ENCODE measurements at places on chromosomes 13 and 19.

GRCh38 chr13:75312884-75313520 is 169.0 kb downstream of the TBC1D4 start:
- no peak for DNase-seq

DNA sequence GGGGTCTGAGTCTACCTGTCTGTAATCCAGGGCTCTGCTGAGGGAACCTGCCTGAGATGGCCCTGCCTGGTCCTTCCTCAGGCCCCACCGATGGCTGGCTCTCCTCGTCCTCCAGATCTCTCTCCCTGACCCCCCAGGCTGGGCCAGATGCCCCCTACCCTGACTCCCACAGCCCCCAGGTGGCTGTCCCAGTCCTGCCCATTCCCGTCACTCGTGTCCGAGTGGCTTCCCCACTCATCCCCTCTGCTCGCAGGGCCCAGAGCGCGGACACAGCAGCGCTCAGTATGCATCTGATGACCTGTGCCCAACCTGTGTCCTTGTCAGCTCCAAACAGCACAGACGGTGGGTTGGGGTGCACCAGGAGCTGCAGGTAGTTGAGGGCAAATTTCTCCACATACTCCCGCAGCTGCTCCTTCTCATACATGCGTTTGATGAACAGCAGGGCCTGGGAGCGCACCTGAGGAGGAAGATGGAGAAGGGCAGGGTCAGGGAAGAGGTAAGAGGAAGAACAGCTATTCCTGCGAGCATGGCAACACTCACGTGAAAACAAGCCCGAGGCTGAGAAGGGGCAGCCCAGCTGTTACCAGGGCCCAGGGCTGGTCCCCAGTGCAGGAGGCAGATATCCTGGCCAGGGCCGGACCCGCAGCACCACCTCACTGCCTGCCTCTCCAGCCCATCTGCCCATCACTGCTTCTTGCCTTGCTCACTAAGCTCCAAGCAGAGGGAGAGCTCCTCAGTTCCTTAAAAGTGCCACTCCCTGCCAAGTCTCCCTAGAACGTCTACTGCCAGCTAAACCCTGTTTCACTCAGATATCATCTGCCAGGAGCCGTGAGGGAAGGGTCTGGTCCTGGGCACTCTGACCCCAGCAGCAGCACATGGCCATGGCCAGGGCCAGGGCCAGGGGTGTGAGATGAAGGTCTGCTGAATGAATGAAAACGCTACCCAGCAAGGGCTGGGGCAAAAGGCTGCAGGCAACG is 11.1 kb upstream of the RSPH6A start:
- DNase-seq: no peak

GRCh38 chr13:90519157-90519556 is 828.3 kb upstream of the MIR17HG start:
- DNase-seq: no peak

DNA sequence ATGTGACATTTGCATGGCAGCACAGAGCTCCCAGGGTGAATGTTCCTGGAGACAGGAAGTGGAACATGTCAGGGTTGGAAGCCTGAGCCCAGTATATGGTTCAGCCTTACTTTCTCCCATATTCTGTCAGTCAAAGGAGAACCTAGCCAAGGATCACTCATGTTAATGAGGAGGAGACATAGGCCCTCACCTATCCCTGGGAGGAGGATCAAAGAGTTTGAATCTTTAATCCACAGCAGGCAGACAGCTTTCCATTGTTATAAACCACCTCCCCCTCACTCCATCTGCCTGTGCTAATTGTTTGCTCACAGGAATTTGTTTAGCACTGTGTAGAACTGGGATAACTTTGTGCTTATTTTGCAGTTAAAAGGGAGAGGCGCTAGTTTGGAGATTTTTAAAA is 1069.1 kb downstream of the EFNB2 start:
- DNase-seq: no peak

GRCh38 chr13:44868397-44868796 is 120.9 kb downstream of the NUFIP1 start:
- no peak for DNase-seq

DNA sequence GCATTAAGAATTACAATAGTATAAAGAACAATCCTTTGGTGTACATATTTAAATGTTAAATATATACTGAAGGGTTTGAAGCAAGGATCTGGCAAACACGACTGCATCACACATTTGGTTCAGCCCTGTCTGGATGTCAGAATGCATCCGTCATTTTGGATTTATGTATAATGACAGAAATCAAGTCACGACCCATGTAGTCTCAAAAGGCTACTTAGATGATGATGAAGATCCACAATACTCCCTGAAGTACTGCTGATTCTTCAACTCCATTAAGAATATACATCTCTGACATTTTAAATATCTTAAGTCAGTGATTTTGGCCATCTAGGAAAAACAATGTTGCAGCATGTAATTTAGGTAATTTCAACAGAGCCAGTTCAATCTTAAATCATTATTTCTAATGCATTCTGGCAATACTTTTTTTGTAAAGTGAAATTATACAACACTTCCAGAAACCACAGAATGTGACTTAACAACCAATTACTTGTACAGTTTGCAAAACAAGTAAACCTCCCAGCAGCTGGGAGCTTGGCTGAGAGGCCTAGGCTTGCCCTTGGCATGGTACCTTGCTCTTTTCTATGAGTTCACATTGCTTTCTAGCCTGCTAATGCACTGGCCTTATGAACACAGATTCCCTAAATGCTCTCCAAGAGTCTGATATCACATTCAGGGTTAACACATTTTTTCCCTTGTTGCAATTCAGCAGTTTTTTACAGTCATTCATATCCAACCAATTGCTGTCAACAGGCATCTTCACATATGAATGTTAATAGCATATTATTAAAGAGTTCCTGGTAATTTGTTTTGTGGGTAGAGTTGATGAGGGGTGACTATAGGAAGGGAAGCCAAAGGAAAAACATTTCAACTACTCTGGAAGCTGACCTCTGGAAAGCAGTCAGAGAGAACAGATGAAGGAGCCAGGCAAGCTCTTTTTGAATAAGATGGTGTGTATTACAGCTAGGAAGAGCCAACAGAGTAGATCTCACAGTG is 175.2 kb downstream of the ENOX1 start:
- DNase-seq: no peak

DNA sequence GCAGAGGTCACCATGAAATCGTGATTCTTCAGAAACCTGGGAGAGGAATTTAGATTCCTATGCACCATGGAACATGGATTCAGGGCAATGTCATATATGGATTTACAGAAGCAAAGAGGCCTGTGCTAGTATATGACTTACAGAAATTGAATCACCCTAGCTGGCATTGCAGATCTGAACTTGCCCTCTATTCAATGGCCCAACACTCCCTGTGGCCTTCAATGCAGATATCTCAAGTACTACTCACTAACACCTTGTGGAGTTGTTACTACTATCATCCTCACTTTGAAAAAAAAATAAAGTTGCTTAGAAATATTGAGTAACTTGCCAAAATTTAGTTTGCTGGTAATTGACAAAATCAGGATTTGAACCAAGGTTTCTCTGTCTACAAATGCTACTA is 305.4 kb upstream of the SLITRK1 start:
- DNase-seq: no peak

GRCh38 chr13:21228738-21229137 is 52.3 kb downstream of the MRPL57 start:
- no peak for DNase-seq

- no peak for DNase-seq
These were observed 18.9 kb upstream of the ONECUT3 start for GRCh38 chr19:1734321-1734966.

DNA sequence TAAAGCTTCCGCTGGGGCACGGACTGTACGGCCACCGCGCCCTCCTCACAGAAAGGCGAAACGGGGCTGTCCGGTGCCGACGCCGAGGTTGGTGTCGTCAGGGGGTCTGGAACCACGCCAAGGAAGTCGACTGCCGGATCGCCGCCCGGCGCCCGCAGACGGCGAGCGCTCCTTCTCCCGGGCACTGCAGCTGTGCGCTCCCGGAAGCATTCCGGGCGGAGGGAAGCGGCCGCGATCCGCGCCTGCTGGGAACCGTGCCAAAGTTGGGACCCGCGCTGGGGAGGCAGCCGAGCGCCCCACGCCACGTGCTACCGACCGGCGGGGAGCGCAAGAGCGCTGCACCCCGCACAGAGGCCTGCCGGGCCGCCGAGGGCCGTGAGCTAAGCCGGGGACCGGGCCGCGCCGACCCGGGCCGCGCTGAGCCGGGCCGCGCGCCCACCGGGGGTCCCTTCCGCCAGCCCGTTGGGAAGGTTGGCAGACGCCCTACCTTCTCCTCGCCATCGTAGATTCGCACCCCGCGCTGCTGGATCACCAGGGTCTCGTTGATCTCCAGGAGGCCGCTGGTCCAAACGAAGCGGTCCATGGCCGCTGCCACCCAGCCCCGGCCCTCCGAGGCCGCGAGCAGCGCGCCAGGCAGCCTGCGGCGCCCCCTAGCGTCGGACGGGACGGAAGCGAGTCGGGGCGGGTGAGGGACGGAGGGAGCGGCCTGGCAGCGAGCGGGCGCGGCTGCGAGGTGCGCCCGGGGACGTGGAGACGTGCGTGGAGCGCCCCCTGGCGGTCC is at the start of gene VPS36:
VPS36 (minus strand) TSS at position 623 of the 781 bp plus-strand sequence; CDS start at position 583, 40 bp downstream.
- DNase-seq: peak; percentile 93

GRCh38 chr13:20924758-20925394 is 22.3 kb upstream of the XPO4 start:
- DNase-seq: peak; percentile 78

GRCh38 chr19:41528106-41528505 is 47.9 kb upstream of the CEACAM21 start:
- DNase-seq: no peak

GRCh38 chr19:33811246-33811645 is 14.6 kb downstream of the KCTD15 start:
- no peak for DNase-seq

DNA sequence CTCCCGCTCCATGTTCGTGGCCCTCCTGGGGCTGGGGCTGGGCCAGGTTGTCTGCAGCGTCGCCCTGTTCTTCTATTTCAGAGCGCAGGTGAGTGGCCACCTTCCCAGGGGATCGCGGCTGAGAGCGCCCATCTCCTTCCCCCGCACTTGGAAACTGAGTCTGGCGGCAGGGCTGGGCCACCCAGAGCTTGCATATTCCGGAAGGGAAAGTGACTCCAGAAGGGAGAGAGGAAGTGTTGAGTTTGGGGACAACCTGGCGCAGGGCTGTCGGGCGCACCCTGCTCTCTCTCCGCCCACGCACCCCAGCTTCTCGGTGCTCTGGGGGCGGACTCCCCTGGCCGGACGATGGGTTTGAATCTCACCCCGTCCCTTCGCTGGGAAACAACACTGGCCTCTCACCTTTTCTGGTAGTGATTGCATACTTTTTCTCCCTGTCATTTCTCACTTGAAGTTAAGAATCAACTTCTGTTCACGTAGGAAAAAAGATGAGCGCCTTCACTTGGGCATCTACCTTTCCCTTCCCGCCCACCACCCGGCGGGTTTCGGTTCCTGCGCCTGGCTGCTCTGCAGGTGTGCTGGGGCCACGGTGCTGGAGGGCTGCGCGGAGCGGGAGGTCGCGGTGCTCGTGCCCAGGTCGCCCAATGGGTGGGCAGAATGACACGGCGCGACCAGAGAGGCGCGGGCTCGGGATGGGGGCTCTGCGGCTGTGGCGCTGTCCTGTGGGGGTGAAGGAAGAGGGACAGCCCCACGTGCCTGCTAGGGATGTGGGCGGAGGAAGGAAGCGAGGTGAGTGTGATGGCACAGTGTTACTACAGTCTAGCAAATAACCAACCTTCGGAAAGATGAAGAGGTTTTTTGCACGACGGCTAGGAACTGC is 721 bp downstream of the TNFSF11 start:
- DNase-seq: peak; percentile 6

DNA sequence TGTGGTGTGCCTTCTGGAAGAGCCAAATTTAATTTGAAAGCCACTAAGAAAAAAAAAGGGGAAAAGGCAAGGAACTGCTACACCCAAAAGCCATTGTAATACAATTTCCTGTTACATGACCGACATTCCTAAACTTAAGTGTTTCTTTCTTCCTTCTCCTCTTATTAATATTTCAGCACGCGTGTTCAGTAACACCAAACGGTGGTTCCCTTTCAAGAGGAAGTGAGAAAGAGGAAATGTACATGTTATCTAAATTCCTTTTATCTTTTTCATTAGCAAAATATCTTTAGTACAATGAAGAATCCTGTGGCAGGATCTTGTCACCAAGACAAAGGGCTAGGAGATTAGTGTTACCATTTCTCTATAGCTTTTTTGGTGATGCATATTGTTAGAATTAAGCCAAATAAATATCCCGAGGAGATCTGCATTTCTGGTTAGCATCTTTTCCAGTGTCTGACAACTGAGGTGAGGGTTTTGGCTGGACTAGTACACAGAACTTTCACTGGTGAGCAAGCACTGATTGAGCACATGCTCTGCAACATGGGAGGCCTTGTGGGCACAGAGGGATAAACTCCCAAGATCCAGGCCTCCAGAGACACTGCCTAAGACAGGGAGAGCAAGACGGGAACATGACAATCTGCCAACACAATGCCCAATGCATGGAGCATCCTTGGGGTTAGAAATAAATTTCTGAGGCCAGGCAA is 22.1 kb downstream of the LATS2 start:
- no peak for DNase-seq

GRCh38 chr19:19489804-19490204 is 25.5 kb downstream of the TSSK6 start:
- no peak for DNase-seq

GRCh38 chr13:44929692-44930091 is 59.6 kb downstream of the NUFIP1 start:
- DNase-seq: no peak

DNA sequence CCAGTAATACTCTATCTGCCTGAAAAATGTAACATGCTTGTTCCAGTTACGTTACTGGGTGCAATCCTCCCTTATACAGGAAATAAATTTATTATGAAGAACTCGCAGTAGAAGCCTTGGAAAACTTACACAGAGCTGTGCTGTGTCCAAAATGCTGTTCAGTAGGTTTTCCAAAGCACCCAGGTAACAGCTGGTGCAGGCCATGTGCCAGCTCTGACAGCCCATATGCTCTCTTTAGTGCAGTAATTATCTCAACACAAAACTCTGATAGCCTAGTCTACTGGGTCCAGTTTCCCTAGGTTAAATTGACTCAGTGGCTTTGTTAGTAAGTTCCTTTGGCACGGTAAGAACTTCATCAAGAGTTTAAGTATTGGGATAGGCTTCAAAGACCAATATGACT is 120.7 kb upstream of the OBI1 start:
- no peak for DNase-seq

GRCh38 chr13:30121666-30122065 is 185.7 kb downstream of the KATNAL1 start:
- DNase-seq: no peak

DNA sequence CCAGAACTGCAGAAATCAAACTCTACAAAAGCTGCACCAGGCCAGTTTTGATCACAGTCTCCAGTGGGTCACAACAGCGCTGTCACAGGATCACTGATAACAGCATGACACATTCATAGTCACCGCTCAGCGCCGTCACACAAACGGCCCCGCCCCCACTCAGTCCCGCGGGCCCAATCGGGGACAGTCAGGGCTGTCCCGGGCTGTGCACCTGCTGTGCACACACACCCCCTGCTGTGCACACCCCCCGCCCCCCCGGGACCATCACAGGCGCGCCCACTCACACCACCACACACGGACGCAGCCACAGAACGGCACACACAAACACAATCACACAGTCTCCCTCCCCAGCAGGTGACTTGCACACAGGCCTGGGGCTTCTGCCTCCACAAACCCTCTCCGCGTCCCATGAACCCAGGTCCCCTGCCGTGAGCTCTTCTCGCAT is 435 bp upstream of the ZNF382 start:
- peak; percentile 76 for DNase-seq
